ENCODE measurements at places on chromosomes 2 and 18.

GRCh38 chr2:119112770-119113488 lies 45.6 kb downstream of the C1QL2 start:
- no peak for DNase-seq

- no peak for DNase-seq
Measured at GRCh38 chr2:114007436-114007835, 117.5 kb downstream of the ACTR3 start.

DNA sequence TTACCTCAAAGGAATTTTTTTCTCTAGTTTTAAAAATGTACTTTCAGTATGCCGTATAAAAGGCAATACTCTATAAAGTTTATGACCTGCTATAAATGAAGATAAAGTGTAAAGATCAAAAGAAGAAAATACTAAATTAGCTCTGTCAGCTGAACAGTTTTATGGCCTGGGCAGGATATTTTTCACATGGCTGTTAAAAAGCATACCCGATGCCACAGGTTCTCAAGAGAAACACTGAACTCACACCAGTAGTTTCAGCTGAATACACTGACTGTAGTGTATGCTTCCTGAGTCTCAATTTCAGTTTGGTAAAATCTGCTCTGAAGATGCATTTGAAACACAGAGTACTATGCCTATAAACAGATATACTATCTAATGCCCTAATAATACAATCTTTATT lies 126.0 kb downstream of the PIGN start:
- no peak for DNase-seq

DNA sequence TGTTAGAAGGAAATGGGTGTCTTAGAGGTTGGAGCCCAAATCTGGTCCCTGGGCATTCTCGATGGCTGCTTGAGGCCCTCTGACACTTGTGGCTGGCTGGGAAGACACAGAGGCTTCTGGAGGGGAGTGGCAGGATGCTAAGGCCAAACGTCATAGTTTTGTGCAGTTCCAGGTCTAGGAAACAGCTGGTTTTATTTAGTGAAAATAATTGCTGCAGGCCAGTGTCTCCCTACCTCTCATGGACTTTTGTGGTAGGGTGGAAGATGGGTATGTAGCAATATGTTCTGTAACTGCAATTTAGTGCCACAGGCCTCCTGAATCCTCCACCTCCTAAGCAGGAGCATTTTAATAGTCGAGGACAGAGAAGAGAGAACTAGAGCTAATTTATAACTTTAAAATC lies 32.2 kb upstream of the SPRED2 start:
- DNase-seq: no peak

DNA sequence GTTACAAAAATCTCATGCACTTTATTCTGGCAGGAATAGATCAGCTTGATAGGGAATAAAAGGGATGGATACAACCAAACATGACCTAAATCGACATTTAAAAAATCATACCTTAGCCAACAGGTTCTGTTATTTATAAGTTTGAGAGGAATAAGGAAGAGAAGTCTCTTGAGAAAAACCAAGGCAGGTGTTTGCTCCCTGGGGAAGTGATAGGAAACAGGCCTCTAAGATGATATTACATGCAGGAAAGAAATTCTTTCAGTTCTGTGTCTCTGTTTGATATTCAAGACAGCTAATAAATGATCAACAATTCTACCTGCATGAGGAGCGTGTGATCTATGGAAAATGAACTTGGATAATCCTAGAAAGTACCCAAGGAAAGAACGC lies 184.8 kb upstream of the ZEB2 start:
- no peak for DNase-seq

GRCh38 chr2:41711736-41712135 lies 336.1 kb upstream of the PKDCC start:
- no peak for DNase-seq

GRCh38 chr18:75267643-75268363 lies 57.2 kb downstream of the TSHZ1 start:
- DNase-seq: no peak

GRCh38 chr2:124797049-124797448 lies 772.0 kb downstream of the CNTNAP5 start:
- no peak for DNase-seq

DNA sequence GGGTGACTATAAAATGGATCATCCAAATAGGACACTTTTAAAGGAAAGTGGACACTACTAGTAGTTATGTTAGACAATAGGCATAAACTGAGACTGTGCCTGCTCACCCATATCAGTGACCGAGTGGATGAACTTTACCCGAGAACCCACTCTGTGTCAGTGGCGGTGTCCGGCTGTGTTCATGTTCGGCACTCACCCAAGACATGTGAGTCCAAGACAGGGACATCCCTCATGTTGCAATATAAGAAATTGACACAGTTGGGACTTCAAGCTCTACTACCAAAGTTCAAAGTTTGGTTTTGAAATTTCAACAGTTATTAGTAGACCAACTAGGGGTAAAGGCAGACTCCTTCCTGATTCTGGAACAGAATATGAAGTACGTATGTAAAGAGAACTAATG lies 326.3 kb upstream of the TNP1 start:
- no peak for DNase-seq

DNA sequence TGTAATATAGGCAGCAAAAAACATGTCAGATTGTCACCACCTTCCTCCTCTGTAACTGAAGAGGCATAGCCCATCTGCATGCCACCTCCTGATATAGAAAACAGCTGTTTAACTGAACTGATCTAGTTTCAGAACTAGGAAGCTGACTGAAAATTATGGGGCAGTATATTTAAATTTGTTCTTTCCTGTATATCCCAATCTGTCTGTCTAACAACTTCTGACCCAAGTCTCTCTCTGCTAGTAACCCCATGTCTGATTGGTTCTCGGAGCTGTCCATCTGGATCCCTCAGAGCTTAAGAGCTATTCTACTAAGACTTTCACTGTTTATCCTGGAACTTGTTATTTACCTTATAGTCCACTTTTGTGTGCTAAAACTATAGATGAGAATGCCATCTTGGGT lies 68.2 kb upstream of the SLC35G4 start:
- DNase-seq: no peak

Data from stimulated activated CD8-positive, alpha-beta memory T cell treated with anti-CD3 and anti-CD28 coated beads, Interleukin-15, amount 100 ng/mL, for 4 hours (primary cell).